ENCODE measurements at places on chromosomes 6 and 20. TPM values are rescaled to one million over a fixed set of nuclear protein-coding genes. Genes with fewer than 3 reads are reported as not detected.

The CDH4 gene
- not detected for polyA plus RNA-seq

The GRM1 gene
- not detected for polyA plus RNA-seq

The UNC5CL gene
- polyA plus RNA-seq = not detected

The CASS4 gene
- 0.20 TPM for polyA plus RNA-seq

The SULF2 gene
- polyA plus RNA-seq = 1.2 TPM

The SRMS gene
- not detected for polyA plus RNA-seq

The PSMB8 gene
- polyA plus RNA-seq = 351 TPM

The SLC17A3 gene
- polyA plus RNA-seq = 0.29 TPM

The HS3ST5 gene
- polyA plus RNA-seq = not detected

The AVP gene
- polyA plus RNA-seq = not detected

The PHF10 gene
- 18.8 TPM for polyA plus RNA-seq

- DNase-seq = no peak
These were observed 161.2 kb upstream of the SUPT3H start for GRCh38 chr6:45538641-45539547.

DNA sequence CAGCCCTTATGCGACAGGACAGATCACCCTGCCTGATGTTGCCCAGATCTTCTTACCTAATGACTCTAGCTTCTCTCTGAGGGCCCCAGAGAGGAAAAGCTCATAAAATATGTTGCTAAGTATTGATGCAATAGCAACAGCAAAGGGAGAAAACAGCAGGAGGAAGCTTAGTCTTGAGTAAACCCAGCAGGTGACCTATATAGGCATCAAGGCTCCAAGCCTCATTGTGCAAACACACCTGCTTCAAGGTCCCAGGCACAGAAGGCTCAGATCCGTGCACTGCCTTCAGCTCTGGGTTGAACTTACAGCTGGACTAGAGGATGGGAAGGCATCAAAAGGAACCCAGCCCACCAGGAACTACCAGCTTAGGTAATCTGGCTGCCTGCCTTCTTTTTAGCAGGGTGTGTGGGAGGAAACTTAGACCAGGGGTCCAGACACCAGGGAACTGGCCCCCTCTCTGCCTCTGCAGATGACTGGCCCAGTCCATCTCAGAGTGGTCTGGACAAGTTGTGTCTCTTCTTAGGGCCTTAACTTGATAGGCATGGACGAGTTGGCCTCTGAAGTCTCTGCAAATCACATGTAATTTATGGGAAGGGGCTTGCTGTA lies 34.4 kb downstream of the TGM3 start:
- DNase-seq = no peak

- no peak for DNase-seq
These were observed 24.6 kb downstream of the VSTM2L start for GRCh38 chr20:37927410-37928095.

DNA sequence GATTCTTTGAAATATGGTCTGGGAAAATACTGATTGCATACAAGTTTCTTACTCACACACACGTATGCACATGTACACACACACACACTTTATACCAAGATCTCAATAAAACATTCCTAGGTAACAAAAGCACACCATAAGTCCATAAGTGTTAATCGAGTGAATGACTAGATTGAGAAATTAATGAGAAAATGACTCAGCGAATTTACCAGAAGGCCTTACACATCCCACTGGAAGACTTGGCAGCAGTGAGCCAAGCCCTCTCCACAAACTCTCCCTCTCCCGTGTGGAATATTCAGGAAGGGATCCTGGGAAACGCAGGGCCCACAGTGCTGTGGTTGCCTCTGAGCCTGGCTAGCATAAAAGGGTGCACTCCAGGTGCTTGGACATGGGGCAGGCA lies 227.2 kb downstream of the LY86 start:
- no peak for DNase-seq

GRCh38 chr20:50193199-50193835 lies 2.7 kb downstream of the CEBPB start:
- no peak for DNase-seq

GRCh38 chr20:37590938-37591490 lies 63.3 kb upstream of the BLCAP start:
- DNase-seq = no peak

GRCh38 chr6:136446145-136446544 lies 104.1 kb downstream of the MAP7 start:
- DNase-seq = no peak

DNA sequence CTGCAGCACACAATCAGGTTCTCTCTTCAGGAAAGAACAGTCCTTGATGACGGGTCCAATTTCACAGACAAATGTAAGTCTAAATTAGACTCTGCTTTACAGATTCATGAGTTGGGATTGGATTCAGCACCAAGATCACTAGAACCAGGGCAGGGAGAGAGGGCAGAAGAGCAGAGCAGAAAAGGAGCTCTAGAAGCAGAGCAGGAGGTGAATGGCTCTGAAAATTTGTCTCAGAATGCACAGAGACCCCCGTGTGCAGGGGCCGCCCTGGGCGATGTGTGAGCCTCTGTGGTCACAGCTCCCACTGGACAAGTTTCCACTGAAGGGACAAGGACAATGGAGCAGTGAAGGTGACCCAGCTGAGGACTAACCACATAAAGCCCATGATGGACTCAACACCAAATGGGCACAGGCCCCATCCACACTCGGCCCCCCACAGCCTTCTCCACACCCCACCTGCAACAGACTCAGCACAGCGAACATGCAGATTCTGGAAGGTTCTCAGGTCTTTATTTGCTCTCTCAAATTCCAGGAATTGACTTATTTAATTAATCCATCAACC lies 3.5 kb downstream of the HLA-B start:
- DNase-seq = no peak

- no peak for DNase-seq
These were observed 49.9 kb downstream of the BMP5 start for GRCh38 chr6:55825402-55826051.

DNA sequence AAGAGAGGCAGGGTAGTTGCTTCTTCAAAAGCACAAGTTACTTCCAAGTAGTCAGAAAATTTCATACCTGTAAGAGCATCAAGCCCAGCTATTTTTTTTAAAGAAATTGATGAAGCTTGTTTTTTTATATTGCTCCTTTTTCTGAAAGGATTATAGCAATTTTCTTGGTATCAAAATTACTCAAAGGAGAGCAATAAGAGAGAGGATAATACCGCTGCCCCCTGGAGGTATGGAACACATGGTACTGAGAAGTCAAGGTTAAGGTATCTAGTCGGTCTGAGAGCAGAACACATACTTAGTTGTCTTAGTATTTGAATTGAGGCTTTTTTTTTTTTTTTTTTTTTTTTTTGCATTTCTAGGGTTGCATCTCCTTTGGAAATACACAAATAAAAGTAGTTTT lies 59.4 kb downstream of the ADGRF5 start:
- DNase-seq = no peak

- DNase-seq = peak; percentile 52
These were observed 42.6 kb downstream of the TTI1 start for GRCh38 chr20:37990571-37991151.

DNA sequence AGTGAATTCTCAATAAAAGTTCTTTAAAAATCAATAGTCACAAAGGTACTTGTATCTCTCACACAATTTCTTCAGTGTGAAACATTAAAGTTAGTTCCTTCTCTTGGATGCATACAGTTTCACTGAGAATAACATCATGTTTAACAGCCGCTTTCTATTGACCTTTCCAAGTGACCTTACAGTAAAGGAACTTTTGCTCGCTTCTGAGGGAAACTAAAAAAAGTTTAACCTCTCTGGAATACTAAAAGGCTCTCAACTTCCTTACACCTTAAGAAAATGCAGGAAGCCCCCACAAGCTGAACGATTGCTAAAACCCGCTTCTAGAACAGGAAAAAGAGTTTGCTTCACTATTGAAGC lies 1.3 kb downstream of the RRAGD start:
- DNase-seq = peak; percentile 4

GRCh38 chr6:119672725-119673124 lies 323.2 kb upstream of the MAN1A1 start:
- DNase-seq = no peak

- DNase-seq = no peak
These were observed 6.5 kb downstream of the BMP5 start for GRCh38 chr6:55868771-55869479.

DNA sequence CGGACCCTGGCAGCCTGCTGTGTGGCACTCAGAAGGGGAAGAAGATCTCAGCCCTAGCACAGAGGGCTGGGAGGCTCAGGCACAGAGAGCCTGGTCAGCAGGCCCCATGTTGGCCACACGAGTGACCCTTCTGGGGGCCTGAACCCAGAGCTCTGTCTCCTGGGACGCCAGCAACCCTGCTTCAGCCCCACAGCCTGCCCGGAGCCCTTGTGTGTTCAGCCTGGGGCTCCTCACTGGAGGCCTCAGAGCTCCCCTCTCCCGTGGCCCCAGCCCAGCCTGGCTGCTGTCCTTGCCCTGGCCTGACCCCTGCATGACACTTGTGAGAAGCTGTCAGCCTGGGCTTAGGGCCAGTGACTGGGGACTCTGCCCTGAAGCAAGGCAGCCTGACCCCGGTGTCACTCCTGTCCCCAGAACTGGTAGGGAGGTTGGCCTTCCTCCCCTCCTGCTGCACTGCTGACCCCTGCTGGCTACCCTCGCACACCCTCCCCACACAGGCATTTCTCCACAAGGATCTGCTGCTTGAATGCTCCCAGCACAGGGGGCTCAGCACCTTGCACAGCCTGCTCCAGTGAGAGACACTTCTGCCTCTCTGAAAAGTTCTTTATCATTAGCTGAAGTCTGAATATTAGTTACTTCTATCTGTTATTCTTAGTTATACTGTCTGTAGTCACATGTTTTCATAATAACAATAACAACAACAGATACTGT lies 15.4 kb upstream of the IP6K3 start:
- DNase-seq = peak; percentile 11

GRCh38 chr20:47859278-47859677 lies 74.0 kb upstream of the SULF2 start:
- no peak for DNase-seq

- DNase-seq = no peak
These were observed 111.2 kb upstream of the PRDM1 start for GRCh38 chr6:105974986-105975385.

GRCh38 chr6:85041376-85041775 lies 277.0 kb upstream of the TBX18 start:
- DNase-seq = no peak

DNA sequence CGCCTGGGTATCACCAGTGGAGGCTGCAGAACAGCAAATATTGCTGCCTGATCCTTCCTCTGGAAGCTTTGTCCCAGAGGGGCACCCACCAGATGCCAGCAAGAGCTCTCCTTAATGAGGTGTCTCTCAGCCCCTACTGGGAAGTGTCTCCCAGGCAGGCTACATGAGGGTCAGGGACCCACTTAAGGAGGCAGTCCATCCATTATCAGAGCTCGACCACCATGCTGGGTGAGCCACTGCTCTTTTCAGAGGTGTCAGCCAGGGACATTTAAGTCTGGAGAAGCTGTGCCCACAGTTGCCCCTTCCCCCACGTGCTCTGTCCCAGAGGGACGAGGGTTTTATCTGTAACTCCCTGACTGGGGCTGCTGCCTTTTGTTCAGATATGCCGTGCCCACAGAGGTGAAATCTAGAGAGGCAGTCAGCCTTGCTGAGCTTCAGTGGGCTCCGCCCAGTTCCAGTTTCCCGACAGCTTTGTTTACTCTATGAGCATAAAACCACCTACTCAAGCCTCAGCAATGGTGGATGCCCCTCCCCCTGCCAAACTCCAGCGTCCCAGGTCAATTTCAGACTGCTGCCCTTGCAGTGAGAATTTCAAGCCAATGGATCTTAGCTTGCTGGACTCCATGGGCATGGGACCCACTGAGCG lies 25.9 kb upstream of the AIG1 start:
- DNase-seq = no peak
